HEK293T (cell line): ENCODE measurements at places on chromosomes 3 and 15.

DNA sequence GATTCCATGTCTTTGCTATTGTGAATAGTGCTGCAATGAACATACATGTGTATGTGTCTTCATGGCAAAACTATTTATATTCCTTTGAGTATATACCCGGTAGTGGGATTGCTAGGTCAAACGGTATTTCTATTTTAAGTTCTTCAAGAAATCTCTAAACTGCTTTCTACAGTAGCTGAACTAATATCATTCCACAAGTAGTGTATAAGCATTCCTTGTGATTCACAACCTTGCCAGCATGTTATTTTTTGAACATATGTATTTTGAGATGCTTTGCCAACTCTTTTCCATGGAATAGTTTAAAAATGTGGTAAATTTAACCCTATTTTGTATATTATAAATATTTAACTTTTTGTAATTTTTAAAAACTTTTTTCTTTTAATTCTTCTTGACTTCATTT lies 592.7 kb upstream of the NAALADL2 start:
- no peak for DNase-seq

GRCh38 chr3:37952564-37952963 lies 38.0 kb upstream of the VILL start:
- DNase-seq, result no peak

- no peak for DNase-seq
Observed at GRCh38 chr3:124163689-124164088, 171.8 kb upstream of the ROPN1 start.

DNA sequence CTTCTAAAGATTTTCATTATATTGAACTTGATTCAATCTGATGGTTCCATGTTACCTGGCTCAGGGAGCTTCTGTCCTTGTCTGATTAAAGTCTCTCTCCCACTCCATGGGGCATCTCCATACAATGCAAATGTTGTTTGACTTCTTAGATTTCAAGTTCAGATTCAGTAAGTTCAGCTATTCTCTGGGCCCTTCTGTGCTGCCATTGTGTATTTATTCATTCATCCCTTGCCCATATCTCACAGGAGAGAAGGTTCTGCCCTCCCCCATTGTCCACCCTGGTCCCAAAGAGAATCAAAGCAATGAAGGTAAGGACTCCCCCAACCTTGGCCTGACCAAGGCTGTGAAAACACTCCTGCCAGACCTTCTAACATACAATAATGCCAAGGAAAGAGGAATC lies 669.9 kb downstream of the MAGI1 start:
- no peak for DNase-seq

GRCh38 chr15:75927601-75928000 lies 23.9 kb downstream of the FBXO22 start:
- DNase-seq, result no peak

- DNase-seq, result no peak
Observed at GRCh38 chr3:50237754-50238548, 1.9 kb downstream of the GNAI2 start.

DNA sequence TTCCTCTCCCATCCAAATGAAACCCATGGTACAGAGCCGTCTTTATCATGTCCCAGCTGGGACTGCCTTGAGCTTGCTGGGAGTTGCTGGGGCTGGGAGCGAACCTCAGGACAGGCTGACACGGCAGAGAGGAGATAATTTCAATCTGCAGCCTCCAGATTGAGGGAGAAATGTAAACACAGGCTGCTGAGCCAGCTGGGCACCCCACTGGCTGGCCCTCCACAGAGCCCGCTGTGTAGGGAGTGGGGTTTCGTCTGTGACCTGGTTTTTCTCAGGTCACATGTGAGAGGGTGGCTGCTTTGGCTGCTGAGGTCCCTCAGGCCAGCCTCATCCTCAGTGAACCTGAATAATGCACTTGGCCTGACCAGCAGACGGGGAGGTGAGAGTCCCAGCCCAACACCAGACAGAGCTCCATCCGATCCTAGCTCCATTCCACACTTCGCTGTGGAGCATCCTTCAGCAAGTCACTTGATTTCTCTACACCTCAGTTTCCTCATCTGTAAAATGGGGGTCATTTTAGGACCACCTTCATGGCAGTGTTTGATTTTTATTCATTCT lies 121.6 kb upstream of the MRPS22 start:
- DNase-seq, result no peak

GRCh38 chr3:171620825-171621434 lies 160.7 kb upstream of the TNIK start:
- DNase-seq, result peak; percentile 50

DNA sequence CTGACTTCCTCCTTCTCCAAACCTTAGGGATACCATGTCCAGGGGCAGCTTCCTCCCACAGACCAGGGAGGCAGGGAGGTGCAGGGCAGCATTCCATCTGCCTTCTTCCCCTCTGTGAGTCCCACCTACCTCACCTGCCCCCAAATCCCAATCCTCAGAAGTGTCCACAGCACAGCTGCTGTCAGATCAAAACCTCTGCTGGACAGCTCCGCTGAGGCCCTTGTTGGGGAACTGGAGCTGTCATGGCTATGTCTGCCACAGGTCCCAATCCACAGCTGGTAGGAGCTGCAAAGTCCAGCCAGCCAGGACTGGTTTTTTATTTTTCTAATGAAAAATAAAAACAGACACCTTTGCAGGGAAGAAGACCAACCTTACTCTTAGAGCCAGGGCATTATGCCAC lies 40.7 kb upstream of the TBC1D21 start:
- DNase-seq, result no peak

DNA sequence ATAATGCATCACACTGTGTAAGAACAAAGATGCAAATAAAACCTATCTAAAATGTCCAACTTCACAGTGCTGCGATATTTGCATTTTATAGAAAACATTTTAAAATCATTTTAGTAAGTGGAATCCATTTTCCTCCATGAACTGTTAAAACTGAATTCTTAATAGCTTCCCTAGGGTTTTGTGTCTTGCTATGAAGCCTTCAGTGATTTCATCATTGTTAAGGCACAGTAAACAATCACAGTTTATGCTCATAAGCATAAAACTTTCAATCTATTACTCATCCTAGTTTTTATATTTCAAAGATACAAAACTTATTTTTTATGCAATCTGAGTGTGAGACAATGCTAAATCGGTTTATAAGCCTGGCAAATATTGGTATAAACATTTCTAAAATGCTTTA lies 509.7 kb downstream of the TUSC7 start:
- DNase-seq, result no peak

GRCh38 chr3:146262371-146263110 lies 11.6 kb upstream of the PLSCR4 start:
- no peak for DNase-seq

DNA sequence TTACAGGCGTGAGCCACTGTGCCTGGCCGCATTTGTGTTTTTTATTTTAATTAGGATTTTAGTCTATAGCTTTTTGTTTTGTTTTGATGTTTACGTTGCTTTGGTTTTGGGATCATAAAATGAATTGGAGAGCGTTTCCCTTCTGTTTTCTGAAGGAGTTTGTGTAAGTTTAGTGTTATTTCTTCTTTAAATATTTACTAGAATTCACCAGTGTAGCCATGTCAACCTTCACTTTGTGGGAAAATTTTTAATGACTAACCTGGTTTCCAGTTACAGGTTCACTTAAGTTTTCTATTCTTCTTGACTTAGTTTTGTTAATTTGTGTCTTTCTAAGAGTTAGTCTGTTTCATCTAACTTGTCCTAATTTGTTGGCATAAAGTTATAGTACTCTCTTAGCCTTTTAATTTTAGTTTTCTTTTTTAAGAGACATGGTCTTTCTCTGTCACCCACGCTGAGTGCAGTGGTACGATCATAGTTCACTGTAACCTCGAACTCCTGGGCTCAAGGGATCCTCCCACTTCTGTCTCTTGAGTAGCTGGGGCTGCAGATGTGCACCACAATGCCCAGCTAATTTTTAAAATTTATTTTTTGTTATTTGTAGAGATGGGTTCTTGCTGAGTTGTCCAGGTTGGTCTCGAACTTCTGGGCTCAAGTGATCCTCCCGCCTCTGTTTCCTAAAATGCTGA lies 61.0 kb downstream of the CHD2 start:
- DNase-seq, result no peak
